ENCODE measurements at places on chromosomes 16 and 17.

GRCh38 chr17:29566473-29567303 lies at the start of gene ABHD15:
Gene ABHD15 (minus strand): TSS chr17:29567037. CDS start chr17:29566966, 71 bp downstream.
- DNase-seq: peak; percentile 75

- no peak for DNase-seq
These were observed 34.8 kb downstream of the MYH13 start for GRCh38 chr17:10337976-10338375.

GRCh38 chr16:67720236-67720635 lies 1.1 kb upstream of the GFOD2 start:
- no peak for DNase-seq

DNA sequence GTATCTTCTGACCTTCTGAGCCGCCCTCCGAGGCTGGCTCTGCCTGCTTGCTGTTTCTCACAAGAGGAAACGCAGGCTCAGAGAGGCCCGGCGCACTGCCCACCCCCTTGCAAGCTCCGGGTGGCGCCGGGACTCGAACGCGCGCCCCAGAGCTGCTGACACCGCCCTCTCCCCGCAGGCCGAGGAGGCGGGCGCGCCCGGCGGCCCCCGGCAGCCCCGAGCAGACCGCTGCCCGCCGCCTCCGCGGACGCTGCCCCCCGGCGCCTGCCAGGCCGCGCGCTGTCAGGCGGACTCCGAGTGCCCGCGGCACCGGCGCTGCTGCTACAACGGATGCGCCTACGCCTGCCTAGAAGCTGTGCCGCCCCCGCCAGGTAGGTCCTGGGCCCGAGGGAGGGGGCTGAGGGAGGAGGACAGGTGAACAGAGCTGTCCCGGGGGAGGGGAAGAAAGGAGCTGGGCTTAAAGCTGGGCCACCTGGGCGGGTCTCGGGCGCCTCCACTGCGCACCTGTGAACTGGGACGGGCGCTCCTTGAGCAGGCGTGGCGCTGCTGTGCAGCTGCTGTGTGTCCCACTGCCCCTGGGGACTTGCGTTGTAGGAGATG lies 18.2 kb downstream of the WFDC1 start:
- DNase-seq: no peak

GRCh38 chr17:7932949-7933348 lies 943 bp downstream of the CNTROB start:
- peak; percentile 46 for DNase-seq

DNA sequence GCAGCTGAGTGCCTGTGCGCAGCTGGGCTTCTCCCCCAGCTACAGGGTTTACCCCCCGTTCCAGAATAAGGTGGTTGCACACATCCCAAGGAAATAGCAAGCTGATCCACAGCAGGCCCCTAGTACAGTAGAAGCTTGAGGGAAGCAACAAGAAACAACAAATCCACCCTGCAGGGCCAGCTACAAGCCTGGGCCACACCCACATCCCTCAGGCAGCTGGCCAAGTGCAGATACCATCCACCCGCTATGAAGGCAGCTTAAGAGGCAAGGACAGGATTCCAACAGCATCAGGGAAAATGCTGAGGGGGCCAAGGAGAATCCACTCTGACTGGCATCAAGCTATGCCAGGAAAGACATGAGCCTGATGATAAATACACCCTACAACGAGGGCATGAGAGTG lies 66.9 kb upstream of the RCVRN start:
- no peak for DNase-seq

DNA sequence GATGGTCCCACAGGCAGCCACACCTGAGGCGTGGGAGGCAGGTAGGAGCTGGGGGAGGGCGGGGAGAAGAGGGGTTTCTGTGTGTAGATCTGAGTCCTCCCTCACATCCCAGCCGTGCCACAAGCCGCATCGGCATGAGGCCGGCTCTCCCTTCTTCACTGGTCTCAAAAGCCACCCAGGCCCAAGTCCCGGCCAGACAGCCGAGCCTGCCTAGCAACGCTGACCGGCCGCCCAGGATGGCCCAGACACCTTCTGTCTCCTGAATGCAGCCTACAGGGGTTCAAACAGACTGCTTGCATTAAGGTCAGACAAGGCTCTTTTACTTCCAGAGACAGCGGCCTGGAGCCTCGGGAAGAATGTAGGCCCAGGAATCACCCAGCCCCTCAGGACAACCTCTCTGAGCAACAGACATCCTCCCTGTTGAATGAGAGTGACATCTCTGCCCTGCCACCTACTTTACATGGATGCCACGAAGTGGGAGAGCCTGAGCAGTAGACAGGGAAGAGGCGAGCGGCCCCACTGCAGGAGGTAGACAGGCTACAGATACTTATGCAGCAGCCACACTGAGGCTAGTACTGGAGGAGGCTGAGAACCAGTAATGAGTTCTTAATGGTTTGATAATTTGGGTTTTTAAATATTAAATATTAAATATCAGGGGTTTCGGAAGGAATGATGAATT lies 69.6 kb downstream of the N4BP1 start:
- DNase-seq: no peak

Data from stimulated activated naive CD8-positive, alpha-beta T cell treated with anti-CD3 and anti-CD28 coated beads, Interleukin-15, amount 100 ng/mL, for 72 hours (primary cell).